ENCODE measurements at places on chromosomes 4 and X.

DNA sequence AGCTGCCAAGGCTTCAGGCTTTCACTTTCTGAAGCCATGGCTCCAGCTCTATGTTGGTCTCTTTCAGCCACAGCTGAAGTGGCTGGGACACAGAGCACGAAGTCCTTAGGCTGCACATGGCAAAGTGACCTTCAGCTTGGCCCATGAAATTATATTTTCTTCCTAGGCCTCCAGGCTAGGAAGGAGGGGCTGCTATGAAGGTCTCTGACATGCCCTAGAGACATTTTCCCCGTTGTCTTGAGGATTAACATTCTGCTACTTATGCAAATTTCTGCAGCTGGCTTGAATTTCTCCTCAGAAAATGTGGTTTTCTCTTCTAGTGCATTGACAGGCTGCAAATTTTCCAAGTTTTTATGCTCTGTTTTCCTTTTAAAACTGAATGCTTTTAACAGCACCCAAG is 99.8 kb upstream of the KCNIP4 start:
- DNase-seq: no peak

- DNase-seq: no peak
Observed at GRCh38 chr4:8191136-8191747, 7.8 kb upstream of the SH3TC1 start.

- no peak for DNase-seq
Observed at GRCh38 chr4:52643190-52643589, 15.9 kb downstream of the USP46 start.

DNA sequence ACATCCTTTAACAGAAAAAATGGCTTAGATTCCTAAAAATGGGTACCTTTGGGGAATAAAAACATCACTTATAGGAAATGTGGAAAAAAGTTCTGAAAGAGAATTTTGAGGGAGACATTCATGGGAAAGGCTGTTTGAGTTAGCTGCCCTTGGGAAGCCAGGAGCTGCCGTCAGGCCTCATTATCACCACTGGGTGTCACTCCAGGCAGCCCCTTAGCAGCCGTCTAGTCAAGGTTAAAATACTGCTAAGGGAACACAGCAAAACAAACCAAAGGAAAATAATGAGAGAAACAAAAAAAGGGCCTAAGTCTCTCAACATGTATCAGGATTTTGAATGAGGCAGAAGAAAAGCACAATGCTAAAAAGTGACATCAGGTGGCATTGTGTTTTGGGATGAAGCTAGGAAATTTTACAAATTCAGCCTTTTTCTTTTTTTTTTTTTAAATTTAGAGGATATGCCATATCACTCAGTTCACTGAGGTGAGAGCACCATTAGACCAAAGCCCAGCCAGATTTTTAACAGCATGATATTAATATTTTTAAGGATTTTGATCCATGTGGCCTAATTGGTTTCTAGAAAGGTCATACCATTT is 235.3 kb downstream of the GPAT3 start:
- peak; percentile 13 for DNase-seq

DNA sequence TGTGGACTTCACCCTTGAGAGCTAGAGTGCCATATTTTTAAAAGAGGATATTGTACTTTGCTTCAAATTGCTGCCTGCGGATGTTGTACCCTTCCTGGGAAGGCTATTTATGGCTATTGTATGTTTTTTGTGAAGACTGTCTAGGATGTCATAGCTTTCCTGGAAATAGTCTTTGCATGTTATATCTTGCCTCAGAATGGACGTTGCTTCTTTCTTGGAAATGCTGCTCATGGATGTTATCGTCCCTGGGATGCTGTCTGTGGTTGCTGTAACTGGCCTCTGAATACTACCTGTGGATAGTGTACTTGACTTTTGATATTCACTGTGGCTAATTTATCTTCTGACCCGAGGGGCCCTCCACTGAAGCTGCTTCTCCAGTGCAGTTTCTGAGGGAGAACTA is 146.8 kb downstream of the ENOX2 start:
- DNase-seq: no peak

DNA sequence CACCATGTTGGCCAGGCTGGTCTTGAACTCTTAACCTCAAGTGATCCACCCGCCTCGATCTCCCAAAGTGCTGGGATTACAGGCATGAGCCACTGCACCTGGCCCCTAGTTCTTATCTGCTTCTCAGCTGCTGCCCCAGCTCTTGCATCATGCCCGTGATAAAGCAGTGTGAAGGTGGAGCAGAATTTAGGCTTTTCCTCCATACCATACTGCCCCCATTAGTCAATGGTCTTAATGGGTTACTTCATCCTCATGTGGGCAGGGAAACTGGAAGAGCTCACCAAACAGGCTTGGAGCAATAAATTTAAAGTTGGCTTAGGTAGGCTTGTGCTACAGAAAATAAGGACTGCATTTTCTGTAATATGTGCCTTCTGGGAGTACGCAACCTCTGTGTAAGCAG is 636.9 kb upstream of the BOD1L1 start:
- no peak for DNase-seq

- DNase-seq: no peak
Observed at GRCh38 chr4:84697615-84698201, 114.8 kb downstream of the CDS1 start.

DNA sequence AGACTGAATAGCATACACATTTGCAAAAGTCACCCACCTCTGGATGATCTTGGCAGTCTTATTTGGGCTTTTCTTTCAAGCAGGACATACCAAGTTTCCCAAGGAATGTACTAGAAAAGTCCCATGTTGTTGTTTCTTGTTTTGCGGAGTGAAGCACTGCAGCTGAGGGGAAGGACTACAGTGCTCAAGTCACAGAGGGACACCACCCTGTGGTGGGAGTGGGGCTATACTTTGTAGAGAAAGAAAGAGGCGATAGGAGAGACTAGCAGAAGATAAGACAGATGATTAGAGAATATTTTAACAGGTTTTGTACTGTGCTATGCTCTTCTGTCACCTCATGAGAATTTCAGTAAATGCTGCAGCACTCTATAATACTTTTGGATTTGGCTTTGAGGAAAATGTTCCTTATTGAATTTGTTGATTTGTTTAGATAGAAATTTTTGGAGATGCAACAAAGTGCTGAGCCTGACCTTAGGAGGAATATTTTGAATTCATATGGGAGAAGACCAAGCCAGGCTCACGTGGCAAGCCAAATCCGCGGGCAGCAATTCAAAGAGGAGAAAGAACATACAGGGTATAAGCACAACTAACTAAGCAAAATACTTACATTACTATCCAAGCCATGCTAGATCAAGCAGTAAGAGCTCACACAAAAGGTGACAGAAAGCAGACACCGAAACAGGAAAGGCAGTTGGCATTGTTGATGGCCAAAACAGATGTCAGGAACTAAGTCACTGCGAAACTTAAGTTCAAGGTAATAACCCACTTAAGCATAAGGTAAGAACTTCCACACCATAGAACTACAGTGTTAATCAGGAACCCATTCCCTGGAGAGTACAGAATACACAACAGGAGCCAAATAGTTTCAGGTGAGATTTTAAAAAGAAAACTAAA is 280.3 kb upstream of the INTU start:
- DNase-seq: no peak

DNA sequence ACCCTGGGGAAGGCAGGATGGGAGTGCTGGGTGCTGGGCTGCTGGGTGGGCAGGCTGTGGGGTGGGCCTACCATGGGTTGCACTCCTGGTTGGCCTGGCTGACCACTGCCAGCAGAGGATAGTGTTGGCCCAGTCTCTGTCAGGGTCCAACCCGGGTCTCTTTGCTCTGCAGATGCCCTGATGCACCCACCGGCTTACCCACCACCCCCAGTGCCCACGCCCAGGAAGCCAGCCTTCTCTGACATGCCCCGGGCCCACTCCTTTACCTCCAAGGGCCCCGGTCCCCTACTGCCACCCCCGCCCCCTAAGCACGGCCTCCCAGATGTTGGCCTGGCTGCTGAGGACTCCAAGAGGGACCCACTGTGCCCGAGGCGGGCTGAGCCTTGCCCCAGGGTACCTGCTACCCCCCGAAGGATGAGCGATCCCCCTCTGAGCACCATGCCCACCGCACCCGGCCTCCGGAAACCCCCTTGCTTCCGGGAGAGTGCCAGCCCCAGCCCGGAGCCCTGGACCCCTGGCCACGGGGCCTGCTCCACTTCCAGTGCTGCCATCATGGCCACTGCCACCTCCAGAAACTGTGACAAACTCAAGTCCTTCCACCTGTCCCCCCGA is 14.2 kb upstream of the ADD1 start:
- no peak for DNase-seq

GRCh38 chr4:138927072-138927471 is 88.5 kb upstream of the NOCT start:
- no peak for DNase-seq

DNA sequence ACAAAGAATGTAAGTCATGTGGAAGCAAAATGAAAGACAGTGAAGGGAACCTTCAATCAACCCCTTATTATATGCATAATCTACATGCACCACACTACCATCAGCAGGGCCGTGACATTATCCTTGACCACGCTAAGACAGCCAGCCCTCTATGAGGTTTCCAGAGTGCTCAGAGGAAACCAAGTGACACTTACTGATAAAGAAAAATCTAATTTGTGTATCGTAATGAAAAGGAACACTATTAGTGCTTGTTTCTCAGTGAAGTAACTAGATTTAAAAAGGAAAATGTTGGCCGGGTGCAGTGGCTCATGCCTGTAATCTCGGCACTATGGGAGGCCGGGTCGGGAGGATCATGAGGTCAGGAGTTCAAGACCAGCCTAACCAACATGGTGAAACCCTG is 56.4 kb downstream of the ABCG2 start:
- DNase-seq: no peak

GRCh38 chr4:93684571-93684970 is 144.0 kb upstream of the ATOH1 start:
- no peak for DNase-seq

GRCh38 chrX:149909324-149910177 is 19.8 kb upstream of the HSFX4 start:
- no peak for DNase-seq

GRCh38 chrX:39542316-39542715 is 555.4 kb downstream of the BCOR start:
- DNase-seq: no peak

GRCh38 chr4:52983563-52984303 is 121.6 kb downstream of the RASL11B start:
- DNase-seq: no peak

DNA sequence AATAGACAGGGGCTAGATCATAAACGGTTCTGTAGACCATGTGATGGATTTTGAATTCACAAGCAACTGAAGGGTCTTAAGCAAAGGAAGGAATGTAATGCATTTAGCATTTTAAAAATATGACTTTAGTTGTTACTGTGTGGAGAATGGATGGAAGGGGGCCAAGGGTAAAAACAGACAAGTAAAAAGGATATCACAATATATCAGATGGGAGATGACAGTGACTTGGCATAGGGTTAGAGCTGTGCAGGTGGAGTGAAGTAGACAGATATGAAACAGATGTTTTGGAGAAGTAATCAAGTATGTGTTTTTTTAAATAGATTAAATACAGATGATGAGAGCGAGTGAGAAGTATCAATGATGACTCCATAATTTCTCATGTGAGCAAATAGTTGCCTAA is 1116.0 kb upstream of the TENM3 start:
- no peak for DNase-seq

GRCh38 chrX:103343105-103343504 is 13.1 kb downstream of the TCEAL7 start:
- DNase-seq: no peak

GRCh38 chrX:134525086-134525792 is 65.3 kb downstream of the HPRT1 start:
- no peak for DNase-seq

- DNase-seq: peak; percentile 48
Observed at GRCh38 chr4:80446664-80447063, 111.1 kb downstream of the CFAP299 start.

- DNase-seq: no peak
Observed at GRCh38 chrX:111671668-111672067, 9.3 kb upstream of the ALG13 start.

- no peak for DNase-seq
Observed at GRCh38 chr4:81604683-81605218, 133.0 kb upstream of the RASGEF1B start.

DNA sequence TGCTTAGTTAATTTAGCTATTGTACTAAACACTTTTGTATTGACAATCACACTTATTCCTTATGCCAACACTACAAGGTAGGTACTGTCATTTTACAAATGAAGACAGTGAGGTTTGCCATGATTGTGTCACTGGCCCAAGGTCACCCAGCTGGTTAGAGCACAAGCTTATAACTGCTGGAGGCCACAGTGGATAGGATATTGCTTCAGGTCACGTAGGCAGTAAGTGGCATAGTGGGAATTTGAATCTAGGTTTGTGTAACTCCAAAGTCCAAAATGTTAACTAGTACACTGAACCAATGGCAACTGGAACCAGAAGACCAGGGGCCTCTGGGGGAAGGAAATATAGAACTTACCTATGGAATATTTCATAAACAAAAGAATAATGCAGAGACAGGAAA is 21.1 kb upstream of the PITX2 start:
- no peak for DNase-seq

DNA sequence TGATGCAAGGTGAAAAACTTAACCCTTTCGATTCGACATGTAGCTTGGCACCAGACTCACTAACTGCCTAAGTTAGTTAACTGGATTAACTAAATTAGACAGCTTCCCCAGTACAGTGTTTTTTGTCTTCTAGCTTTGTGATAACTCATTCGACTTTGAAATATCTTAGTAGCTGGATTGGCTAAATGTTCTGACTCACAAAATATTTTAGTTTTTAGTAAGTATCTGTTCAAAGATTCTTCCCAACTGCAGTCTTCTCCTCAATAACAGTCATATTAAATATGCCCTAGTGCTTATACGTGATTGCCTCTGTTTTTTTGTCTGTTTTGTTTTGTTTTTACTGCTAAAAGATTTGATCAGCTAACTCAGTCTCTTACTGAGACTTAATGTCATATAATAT is 102.9 kb downstream of the KCNIP4 start:
- no peak for DNase-seq

- DNase-seq: no peak
Observed at GRCh38 chr4:180057891-180058671, 2185.1 kb upstream of the TENM3 start.

- DNase-seq: no peak
Observed at GRCh38 chrX:101419489-101419888, 11.5 kb downstream of the HNRNPH2 start.

DNA sequence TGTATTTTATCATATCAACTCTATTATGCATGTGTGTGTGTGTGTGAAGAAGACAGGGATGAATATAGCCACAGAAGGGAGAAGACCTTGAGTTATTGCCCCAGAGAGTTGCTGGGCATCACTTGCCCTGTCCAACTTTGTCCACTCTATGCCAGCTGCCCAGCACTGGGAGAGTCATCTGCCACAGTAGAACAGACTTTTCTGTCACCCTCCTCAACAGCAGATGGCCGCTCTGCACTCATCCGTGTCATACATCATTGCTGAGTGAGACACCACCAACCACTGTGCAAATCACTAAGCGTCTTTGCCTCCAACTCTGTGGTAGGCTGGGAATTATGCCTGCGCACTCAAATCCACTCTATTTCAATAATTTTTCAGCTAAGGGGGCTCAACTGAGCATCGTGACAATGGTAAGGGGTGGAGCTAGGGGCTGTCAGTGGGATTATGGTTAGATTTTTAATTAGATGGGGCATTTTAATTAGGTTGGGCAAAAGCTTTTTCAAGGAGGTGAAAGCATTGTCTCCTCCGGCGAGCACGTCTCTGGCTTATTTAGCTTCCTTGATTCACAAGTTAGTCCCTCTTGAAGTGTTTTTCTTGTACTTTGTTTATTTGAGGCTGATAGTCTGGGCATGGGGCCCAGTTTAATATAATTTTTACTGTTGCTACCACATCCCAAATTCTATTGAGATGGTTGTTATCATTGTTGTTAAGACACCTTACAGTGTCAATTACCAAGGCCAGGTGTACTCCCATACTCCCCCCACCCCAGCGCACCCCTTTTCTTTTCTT is 100.1 kb upstream of the KLF3 start:
- no peak for DNase-seq

All from GM04503 (cell line).